ENCODE measurements at places on chromosomes 3 and 15.
A peak's percentile ranks its signal among the peaks of the same experiment; 100 is the strongest.

DNA sequence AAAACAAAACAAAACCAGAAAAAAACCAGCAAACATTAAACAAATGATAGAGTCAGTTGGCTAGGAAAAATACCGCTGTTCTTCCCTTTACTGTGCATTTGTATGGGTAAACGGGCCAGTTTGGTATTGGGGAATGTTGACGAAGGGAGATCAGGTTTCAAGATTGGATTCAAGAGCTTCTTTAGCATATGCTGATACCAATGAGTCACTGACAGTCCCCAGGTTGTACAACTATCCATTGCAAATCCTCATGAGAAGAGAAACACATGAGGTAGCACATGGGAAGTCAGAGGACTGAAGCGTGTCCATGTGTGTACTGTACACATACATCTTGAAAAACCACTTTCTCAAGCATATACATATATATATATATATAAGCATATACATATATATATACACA is 25.6 kb downstream of the TIGIT start:
- no peak for DNase-seq

DNA sequence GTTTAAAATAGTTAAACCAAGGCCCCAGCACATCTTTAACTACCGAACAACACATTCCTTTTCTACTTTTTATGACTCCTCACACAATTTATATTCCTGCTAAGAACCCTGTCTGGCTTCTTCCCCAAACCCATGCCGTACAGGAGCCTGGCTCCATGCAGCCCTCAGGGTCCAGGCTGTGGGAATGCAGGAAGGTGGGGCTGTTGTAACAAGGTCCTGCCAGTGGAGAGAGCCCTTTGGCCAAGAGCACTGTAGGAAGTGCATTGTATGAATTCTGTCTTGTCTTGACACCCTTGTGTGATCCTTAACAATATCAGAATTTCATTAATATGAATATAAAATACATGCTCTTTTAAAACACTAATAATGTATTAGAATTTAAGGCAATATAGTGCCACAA is 563.8 kb downstream of the TBL1XR1 start:
- no peak for DNase-seq

DNA sequence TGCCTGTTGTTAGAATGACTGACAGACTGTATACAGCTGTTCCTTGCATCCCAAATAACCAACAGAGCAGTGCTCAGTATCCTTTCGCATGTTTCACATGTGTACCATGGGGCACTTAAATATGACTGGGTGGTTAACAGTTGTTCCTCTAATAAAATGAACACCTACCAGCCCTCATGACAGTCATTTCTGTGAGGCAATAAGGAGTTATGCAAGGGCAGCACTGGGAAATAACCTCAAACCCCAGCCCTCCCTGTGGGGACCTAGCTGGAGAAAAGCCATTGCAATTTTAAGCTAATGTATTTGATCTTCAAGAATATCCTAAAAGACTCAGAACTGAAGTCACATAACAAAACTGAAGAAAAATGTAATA is 7.3 kb downstream of the RFT1 start:
- DNase-seq, result no peak

GRCh38 chr3:113105966-113106660 is 105.2 kb upstream of the BOC start:
- DNase-seq, result no peak

- no peak for DNase-seq
These were observed 154.2 kb upstream of the SMAD3 start for GRCh38 chr15:66911131-66911700.

- DNase-seq, result peak; percentile 31
These were observed 665 bp downstream of the GLB1 start for GRCh38 chr3:33096093-33096868.

DNA sequence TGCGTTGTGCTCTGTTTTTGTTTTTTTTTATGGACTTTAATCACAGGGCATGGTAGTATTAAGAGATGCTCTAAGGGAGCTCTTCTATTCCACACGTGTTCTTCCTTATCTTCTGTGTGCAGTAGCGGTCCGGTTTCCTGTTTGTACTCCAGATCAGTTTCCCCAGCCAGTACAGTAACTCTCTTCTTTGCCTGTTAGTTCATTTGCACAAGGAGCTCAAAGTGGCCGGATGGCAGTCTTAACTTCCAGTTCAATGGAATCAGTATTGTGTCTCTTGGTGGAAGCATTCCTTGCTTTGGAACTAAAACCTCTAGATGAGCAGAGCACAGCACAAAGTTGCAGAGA is 122.0 kb downstream of the KLF13 start:
- DNase-seq, result no peak

GRCh38 chr15:31352339-31352751 is 25.7 kb downstream of the KLF13 start:
- no peak for DNase-seq

GRCh38 chr15:85086855-85087254 is 105.2 kb downstream of the PDE8A start:
- DNase-seq, result no peak

DNA sequence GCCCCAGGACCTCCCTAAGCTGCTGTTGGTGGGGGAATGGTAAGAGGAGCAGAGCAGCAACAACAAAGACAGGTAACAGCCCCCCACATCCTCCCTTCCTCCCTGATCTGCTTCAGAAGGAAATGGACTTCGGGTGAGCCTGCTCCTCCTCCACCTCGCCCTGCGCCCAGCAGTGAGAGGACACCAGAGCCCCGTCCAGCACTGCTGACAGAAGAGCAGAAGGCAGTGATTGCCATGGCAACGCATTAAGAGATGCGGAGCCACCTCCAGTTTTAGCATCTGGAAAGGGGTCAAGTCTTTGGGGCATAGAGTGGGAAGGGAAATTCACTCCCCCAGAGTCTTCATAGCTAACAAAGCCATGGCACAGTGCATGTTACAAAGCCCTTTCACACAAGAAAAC is 77.6 kb upstream of the HRH1 start:
- no peak for DNase-seq

GRCh38 chr3:42891042-42891441 is 14.9 kb upstream of the ZNF662 start:
- DNase-seq, result no peak

DNA sequence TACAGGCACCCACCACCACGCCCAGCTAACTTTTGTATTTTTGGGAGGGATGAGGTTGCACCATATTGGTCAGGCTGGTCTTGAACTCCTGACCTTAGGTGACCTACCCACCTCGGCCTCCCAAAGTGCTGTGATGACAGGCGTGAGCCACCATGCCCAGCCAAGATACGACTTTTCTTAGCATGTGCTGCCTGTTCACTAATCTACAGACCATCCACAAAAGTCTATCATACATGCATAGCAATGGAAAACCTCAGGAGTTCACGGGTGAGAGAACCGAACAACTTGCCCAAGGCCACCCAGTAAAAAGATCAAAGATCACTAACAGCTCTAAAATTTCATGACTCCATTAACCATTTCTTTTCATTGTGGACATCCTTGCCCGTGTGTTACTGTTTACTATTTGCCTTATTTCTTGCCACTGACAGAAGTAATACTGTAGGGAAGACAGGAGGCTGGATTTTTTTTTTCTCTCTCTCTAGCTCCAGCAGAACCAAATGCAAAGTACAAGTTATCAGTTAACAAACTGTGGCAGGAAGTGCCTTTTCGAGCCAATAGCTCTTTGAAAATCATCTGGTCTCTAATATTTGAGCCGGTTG is 92.3 kb downstream of the FOXP1 start:
- DNase-seq, result no peak

DNA sequence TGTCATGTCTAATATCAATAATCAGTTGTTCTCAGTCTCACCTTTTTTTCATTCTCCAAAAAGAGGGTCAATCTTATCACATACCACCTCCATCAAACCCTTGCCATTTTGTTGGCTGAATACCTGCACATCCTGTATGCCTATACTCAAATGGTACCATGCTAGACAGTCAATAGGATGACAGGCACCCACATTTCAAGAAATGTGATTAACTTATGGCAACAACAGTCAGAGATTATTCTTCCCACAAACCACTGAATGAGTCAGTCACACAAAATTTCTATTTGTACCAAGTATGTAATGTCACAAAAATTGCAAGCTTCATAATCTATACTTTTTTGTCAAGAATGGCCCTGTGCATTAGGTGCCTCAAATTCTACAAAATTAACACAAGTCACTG is 5.1 kb upstream of the SLC27A2 start:
- no peak for DNase-seq

- DNase-seq, result no peak
These were observed 39.0 kb downstream of the KIF7 start for GRCh38 chr15:89616228-89616627.

DNA sequence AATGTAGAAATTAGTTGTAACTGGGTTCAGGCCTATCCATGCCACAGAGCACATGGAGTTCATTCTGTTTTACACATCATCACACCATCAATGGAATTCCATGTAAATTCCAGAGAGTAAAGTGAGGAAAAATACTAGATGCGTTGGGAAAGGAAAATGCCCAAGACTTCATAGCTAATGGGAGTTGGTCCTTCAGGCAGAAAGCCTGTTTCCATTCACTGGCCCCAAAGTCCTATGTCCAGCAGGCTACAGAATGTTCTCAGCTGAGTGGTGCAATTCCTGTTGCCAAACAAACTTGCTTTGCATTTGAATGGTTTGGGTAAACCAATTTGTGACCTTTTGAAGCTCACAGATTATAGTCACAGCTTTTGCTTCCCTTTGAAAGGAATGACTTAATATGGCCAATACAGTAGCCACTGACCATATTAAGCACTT is 164.6 kb upstream of the PFN2 start:
- DNase-seq, result no peak

GRCh38 chr3:80040067-80040466 is 272.3 kb upstream of the ROBO1 start:
- DNase-seq, result no peak

GRCh38 chr15:63870487-63871209 is 36.9 kb upstream of the HERC1 start:
- DNase-seq, result no peak

- no peak for DNase-seq
These were observed 65.6 kb downstream of the PLSCR2 start for GRCh38 chr3:146403792-146404191.

DNA sequence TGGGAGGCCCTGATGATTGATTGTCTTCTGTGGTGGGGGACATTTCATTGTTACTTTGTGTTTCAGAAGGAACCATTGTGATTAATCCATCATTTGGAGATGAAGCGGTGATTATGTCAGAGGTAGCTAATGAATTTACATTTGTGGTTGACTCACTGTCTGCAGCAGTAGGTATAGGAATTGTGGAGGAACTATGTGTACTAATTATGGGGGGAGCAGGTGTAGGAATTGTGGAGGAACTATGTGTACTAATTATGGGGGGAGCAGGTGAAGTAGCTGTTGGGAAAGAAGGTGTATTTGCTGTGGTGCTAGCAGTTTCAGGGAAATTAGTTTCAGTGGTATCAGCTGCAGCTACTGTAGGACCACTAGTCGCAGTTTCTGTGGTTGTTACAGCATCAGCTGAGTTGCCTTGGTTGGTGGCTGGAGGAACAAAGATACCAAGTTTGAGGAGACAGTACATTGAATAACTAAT is 6.9 kb downstream of the MUC13 start:
- DNase-seq, result no peak

DNA sequence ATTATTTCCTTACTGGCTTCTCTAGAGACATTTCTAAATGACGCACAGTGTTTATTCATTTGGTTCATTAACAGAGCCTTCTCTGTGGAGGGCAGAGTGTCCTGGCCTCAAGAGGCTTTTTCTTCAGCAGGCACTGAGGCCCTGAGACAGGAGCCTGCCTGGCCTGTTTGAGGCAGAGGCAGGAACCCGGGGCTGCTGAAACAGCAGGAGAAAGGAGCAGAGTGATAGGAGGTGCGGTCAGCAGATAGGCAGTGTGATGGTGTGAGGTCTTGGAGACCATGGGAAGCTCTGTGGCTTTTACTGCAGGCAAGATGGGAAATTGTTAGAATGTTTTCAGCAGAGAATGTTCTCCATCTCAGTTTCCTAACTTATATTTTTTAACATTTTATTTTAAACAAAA is 358.2 kb downstream of the FEZF2 start:
- no peak for DNase-seq

DNA sequence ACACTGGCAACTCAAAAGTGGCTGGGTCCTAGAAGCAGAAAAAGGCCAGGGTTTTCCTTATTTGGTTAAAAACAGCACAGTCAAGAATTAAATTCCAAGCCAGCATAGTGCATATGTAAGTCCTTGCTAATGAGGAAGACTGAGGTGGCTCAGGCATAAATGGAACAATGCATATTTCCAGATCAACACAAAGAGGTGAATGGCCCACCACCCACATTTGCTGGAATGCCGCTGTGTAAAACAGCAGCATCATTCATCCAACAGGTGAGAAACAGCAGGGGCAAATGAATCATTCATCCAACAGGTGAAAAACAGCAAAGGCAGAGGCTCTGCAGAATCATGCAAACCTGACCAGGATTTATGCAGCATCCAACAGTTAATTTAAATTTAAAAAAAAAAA is 32.9 kb downstream of the GPR176 start:
- DNase-seq, result no peak

- DNase-seq, result no peak
These were observed 10.9 kb upstream of the RTP1 start for GRCh38 chr3:187186375-187186774.

DNA sequence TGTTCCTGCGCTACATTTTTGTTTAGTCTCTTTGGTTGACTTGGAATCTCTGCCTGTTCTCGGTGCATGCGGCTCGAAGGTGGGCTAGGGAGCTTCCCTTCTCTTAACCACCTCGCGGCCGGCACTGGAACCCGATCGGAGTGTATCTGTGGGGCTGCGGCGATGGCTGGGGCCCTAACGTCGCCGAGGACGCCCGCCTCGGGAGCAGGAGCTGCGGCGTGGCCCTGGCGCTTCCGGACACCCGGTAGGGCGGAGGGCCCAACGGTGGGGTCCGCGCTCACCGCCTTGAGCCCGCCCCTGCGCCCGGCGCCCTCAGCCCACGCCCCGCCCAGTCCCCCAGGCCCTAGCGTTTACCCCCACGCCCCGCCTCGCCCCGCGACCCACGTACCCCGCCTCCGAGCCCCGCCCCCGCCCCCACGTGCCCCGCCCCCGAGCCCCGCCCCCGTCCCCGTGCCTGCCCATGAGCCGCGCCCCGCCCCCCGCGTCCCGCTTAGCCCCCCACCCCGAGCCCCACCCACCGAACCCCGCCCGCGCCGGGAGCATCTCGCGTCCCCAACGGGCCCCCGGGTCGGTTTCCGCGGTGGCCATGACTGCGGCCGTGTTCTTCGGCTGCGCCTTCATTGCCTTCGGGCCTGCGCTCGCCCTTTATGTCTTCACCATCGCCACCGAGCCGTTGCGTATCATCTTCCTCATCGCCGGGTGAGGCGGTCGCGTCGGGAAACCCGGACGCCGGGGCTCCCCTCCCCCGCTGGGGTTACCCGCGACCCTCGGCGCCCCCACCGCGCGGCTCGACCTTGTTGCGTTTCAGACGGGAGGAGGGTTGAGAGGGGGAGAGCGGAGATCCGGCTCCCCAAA is at the start of gene APH1B:
Gene APH1B (plus strand): TSS at position 568 of the 855 bp plus-strand sequence. CDS start 19 bp downstream, at position 587.
- peak; percentile 86 for DNase-seq

GRCh38 chr15:69559440-69560190 is 107.0 kb downstream of the RPLP1 start:
- DNase-seq, result no peak

All from T-helper 17 cell (primary cell).